ENCODE measurements at places on chromosomes 3 and 15.

GRCh38 chr3:46835491-46835890 lies 27.8 kb downstream of the MYL3 start:
- DNase-seq, result no peak

DNA sequence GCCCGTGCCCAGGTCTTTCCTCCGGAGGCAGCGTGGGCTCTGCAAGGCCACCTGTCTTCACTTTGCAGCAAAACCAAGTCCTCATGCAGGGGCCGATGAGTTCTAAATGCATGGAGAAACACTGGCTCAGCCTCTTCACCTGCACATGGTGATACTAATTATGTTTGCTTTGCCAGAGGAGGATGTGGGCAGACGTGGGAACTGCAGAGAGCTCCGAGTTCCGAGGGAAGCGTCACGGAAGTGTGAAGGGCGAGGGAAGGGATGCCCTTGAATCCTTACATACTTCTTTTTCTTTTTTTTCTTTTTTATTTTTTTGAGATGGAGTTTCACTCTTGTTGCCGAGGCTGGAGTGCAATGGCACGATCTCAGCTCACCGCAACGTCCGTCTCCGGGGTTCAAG lies 74.8 kb downstream of the GABRG3 start:
- DNase-seq, result no peak

- DNase-seq, result no peak
Observed at GRCh38 chr15:68778876-68779275, 41.8 kb downstream of the ANP32A start.

DNA sequence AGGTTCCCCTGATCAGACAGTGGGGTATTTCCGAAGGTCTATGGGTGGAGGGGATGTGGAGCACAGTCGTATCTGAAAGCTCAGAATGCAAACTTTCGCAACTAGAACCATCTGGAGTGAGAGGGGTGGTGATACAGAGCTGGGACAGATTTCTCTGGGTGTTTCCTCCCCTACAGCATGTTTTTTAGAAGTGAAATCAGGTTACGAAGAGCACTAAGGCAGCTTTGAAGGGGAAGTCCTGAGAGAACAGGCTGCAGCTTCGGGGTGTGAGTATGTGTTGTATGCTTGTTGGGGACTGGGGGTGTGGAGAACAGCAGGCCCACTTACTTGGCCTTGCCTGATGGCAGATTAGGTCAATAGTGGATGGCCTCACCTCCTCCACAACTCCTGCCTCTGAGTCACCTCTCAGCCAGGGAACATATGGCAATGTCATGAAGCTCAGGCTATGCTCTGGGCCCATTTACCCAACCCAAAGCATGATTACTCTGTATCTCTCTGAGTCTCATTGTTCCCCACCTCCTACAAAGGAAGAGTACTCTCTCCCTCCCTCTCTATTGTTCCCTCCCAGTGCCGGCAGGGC lies 107.2 kb upstream of the RASGRP1 start:
- DNase-seq, result no peak

GRCh38 chr3:9781551-9781950 lies 10.7 kb downstream of the TADA3 start:
- no peak for DNase-seq

GRCh38 chr15:90982135-90982534 lies 12.2 kb downstream of the PRC1 start:
- DNase-seq, result peak; percentile 23

GRCh38 chr15:80036071-80036470 lies 23.4 kb upstream of the ZFAND6 start:
- no peak for DNase-seq

DNA sequence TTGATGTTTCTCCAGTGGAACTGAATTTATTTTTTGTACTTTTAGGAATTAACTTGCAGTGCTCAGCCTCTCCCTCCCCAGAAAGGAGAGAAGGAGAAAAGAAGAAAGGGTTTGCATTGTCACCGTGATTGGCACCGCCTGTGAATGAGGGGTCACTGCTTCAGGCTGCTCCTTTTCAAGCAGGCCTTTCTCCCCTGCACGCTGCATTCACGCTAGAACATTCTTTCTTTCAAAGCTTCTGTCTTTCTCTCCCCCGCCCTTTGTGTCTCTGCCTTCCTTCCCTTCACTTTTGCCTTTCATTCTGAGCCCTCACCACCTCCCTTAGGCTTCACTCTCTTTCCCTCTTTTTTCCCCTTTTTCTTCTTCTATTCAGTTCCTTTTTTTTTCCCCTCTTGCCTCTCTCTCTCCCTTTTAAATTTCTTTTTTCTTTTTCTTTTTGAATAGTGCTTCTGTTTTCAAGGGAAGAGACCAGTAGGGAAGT lies 42.4 kb downstream of the ZNF710 start:
- DNase-seq, result no peak

- peak; percentile 93 for DNase-seq
Observed at GRCh38 chr3:11096266-11097139, 57.8 kb upstream of the HRH1 start.

DNA sequence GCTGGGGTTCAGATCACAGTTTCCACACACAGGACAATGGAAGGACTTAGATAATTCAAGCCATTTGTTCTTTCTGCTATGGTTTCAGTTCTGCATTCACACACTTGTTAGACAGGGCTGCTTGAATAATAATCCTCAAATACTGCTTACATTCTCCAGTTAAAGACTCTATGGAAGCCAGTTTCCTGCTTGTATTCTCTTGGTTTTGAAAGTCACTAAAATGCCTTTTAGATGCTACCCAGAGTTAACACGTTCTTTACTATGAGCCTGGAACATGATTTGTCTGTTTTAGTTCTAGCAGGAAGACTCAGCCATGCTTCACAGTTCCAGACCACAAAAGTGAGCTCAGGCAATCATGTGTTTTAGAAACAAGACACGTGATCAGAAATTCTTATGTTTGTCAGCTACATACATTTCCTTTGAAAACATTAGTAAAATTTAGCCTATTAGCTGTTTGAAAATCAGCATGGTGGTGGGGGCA lies 152.4 kb downstream of the LEKR1 start:
- peak; percentile 21 for DNase-seq

DNA sequence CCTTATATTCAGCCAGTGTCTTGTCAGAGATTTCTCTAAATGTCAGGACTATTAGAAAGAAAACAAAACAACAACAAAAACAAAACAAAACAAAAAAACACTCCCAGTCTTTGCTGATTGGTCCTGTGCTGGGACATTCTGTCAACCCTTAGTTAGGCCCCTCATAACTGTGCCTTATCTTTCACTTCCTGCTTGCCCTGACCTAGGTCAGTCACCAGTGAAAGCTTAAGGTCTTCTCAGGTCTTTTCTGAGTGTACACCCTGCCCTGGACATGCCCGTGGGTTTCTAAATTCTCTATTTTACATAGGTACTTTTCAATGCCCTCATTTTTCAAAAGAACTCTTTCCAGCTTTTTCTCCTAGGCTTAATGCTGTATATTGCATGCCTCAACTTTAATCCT lies 454.1 kb downstream of the GRM7 start:
- DNase-seq, result no peak

- DNase-seq, result peak; percentile 17
Observed at GRCh38 chr15:43268111-43269105, 1.7 kb upstream of the TGM5 start.

GRCh38 chr3:196749125-196749524 lies 9.5 kb downstream of the PAK2 start:
- no peak for DNase-seq

GRCh38 chr15:52790169-52790708 lies at the start of gene ONECUT1:
TSS of gene ONECUT1 (minus strand) at chr15:52790336. CDS start at chr15:52789884, 452 bp downstream.
- DNase-seq, result no peak

DNA sequence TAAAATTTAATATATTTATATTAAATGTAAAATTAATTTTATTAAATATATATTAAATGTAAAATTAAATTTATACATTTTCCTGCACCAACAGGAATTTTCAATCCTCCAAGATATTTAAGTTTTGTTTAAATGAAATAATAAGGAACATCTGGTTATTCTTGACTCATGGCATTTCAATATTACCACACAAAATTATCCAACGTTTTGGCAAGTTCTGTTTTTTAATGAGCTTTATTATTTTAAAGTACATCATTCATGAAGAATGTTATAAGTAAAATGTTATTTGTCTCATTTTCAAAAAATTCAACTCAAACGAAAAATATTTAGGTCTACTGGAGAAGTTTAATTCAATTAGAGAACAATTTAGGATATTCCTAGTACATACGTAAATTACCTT lies 811.4 kb downstream of the NAALADL2 start:
- no peak for DNase-seq

DNA sequence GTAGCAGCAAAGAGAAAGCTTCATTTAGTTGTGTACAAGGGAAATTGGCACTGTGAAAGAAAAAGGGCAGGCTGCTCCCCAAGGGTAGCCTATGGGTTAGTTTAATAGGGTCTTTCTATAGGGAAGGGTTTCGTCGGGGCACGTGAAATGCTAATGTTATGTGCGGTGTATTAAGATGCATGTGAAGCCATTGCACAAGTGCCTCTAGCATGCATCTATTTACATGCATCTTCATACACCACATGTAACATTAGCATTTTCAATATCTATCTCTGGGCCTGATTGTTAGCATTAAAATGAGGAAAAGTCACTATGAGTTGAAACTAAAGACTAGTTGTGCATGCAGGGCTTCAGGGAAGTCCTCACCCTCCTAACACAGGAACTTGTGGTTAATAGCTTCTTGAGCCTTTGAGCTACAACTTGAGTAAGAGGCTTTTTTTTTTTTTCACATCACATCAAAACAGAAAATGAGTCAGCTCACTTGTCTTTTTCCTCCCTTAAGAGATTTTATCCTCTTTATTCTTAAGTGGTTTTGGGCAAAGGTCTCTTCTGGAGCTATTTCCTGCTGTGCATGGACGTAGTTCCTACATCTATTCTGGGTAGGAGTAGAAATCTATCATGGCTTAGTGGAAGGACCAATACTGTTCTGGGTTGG lies 613.4 kb downstream of the ZPLD1 start:
- DNase-seq, result peak; percentile 95

DNA sequence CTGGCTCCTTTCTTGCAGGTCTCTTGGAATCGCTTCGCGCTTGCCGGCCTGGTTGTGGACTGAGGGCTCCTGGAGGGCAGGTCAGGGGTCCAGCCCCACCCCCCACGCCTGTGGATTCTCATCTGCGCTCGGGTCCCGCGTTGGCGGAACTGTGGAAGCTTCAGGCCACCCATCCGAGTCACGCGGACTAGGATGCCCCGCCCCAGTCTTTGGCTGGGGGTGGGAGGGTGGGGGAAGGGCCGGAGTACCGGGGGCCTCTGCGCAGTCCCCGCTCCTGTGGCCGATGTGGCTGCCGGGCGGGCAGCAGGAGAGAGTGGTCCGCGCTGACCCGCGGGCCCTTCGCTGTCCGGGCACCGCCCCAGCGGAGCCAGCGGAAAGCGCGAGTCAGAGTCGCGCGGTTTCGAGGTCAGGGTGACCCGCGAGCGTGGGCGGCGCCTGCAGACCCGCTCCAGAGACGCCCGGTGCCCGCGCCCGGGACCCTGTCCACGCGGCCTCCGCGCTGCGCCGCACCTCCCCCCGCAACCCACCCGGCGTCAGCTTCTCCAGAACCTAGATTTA lies 114.2 kb downstream of the KLF13 start:
- no peak for DNase-seq

GRCh38 chr3:89447243-89447642 lies 339.8 kb downstream of the EPHA3 start:
- no peak for DNase-seq

GRCh38 chr3:171614318-171614921 lies 154.2 kb upstream of the TNIK start:
- no peak for DNase-seq

GRCh38 chr3:89649431-89649830 lies 542.0 kb downstream of the EPHA3 start:
- peak; percentile 55 for DNase-seq

DNA sequence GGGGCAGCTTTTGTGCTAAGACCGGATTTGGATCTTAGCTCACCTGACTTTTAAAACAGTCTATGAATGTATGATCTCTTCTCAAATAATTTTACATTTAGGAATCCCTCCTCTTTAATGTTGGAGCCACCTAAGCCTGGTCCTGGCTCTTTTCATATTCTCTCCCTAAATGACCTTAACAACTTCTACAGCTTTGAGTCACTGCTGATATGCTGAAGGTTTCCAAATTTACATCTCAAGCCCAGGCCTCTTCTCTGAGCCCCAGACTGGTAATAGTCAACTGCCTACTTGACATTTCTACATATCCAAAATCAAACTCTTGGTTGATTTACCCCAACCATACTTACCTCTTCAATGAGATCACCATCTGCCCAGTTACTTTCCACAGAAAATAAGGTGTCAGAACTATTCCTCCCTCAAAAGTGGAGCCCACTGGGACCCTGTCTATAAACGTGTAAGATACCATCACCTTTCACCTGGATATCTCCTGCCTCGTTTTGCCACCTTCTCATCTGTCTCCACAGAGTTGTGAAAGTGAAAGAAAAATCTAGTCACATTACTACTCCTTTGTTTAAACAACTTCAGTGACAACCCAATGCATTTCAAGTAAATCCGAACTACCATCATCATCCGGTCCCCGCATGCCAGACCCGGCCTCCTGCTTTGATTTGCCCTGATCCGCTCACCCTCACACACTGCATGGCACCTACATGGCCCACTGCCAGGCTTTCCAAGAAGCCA lies 48.8 kb downstream of the UBP1 start:
- no peak for DNase-seq

GRCh38 chr3:108301695-108302404 lies 5.5 kb downstream of the HHLA2 start:
- peak; percentile 59 for DNase-seq

DNA sequence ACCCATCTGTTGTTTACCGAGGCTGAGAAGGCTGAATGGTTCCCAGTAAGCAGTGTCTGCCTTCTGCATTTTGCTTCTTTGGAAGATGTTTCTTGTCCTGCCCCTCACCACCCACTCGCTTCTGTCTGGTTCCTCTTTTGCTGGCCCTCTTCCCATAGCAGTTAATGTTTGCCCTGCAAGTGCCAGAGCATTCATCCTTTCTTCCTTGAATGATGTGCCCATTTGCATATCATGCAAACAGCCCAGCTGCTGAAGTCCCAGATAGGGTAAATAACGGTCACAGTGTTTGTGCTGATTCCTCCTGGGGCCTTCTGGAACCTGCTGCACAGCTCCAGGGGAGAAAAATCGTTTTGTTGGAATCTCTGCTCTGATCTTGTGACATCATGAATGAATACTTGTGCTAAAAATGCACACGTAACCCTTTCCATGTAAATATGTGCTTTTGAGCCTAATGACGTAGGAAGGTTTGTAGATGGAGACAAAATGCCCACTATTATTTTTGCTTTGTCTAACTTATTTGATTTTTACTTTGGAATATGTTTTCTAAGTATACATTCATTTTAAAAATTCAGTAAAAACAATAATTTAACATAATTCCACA lies 381.0 kb downstream of the SOX2 start:
- no peak for DNase-seq

Data from HT1080 (cell line).